ENCODE measurements at places on chromosomes 4 and X.

DNA sequence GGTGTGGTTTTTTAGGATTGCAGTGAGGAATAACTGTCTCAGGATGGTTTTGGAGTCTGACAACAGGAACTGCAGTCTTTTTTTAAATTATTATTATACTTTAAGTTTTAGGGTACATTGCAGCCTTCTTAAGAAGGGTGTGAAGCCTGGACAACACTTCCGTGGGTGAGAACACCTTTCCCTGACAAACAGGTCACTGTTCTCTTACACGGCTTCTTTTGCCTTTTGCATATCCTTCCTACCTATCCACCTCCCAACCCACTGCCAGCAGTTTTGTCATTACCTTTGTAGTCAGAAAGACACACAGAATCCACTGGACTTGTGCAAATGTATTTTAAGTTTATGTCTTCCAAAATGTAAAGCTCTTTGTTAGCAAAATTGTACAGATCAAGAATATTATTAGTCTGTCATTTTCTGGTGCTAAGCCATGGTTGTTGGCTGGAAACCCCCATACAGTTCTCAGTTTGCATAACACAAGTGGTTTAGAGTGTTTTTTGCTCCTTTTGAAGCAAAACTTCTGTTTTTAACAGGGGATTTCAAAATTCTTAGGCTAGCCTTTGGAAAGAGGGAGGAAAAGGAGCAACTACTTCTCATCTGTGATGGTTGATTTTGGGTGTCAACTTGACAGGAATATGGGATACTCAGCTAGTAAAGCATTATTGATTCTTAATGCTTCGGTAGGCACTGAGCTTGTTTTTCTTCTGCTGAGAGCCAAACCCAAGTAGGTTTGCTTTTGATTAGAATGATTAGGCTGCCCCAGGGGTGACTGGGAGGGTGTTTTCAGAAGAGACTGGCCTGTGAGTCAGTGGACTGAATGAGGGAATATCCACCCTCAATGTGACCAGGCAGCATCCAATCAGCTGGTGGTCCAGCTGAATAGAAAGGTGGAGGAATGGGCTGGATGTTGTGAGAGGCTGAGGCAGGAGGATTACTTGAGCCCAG is 29.4 kb upstream of the KLHL2 start:
- no peak for DNase-seq

DNA sequence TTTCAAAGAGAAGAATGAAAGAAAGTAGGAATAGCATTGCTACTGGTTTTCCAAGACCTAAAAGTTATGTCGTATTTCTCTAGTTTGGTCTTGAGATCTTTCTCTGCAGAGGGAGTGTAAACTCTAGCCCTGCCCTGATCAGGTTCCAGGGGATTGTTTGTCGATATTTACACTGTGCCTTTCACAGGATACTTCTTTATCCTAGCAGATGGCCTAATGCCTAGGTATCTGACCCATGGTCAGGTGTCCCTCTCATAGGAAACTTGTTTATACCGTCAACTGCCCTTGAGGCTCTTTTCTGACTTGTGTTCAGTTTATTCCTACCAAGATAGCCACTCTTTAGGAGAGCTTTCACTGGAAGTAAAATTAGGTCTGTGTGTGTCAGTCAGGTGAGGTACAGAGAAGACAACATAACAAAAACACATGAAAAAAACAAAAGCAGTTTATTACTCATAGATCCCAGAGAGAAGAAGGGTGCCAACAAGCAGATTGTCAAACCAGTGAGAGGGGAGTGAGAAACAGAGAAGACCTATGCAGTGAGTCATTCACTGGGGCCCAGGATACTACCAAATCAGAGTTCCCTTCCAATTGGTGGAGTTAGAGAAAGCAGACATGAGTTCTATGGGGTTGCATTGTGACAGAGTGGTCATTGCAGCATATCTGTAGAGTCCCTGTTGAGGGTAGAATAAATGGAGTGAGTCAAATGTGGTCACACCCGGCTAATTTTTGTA is 40.6 kb upstream of the THOC2 start:
- no peak for DNase-seq

DNA sequence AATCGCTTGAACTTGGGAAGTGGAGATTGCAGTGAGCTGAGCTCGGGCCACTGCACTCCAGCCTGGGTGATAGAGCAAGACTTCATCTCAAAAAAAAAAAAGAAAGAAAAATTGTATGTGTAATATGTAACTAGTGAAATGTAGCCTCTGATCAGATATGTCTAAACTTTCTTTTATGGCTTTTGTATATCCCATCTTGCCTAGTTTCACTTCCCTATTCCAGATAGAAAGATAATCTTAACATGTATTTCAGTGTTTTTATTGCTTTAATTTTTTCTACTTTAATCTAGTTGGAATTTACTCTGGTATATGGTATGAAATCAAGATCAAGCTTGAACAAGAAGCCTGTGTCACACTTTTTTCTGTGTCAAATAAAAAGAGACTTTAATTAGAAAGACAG is 1.9 kb upstream of the ZNF41 start:
- DNase-seq: no peak

GRCh38 chr4:121720109-121720508 is 23.3 kb upstream of the ANXA5 start:
- no peak for DNase-seq

GRCh38 chr4:109160494-109160893 is 142.0 kb downstream of the COL25A1 start:
- DNase-seq: no peak

DNA sequence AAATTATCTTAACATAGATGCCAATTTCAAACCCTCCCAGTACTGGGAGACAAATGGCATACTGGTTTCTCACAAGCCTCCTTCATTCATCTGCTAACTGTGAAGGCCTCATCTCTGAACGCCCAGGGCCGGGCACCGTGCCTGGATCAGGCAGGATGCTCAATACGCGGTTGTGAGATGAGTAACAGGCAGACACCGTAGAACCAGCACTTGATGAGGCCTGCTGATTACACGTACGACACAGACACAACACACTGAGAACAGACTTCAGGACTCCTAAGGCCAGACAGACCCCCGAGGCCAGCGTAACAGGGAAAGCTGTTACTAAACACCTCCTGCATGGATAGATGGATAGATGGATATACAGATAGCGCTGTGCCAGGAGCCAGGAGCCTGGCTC is 154.6 kb downstream of the AFAP1 start:
- DNase-seq: no peak

DNA sequence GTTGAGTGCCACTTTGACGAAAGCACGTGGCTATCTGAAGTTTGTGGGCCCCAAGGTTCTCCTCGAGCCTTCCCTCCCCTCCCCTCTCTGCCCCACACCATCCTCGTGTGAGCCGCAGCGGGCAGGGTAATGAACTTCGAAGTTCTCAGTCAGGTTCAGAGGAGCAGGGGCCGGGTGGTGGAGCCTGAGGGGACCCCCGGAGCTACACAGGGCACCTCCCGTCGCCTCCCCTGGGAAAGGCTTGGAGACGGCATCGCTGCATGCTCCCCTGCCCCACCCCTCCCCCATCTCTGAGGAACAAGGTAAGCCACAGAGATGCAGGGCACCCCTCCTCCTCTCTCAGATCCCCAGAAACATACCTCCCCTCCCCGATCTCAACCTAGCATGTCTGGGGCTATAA is 2.8 kb upstream of the NKX1-1 start:
- no peak for DNase-seq

- no peak for DNase-seq
Observed at GRCh38 chr4:6647582-6648230, 7.2 kb downstream of the MRFAP1 start.

GRCh38 chr4:152258391-152258790 is 277.5 kb downstream of the FBXW7 start:
- no peak for DNase-seq

DNA sequence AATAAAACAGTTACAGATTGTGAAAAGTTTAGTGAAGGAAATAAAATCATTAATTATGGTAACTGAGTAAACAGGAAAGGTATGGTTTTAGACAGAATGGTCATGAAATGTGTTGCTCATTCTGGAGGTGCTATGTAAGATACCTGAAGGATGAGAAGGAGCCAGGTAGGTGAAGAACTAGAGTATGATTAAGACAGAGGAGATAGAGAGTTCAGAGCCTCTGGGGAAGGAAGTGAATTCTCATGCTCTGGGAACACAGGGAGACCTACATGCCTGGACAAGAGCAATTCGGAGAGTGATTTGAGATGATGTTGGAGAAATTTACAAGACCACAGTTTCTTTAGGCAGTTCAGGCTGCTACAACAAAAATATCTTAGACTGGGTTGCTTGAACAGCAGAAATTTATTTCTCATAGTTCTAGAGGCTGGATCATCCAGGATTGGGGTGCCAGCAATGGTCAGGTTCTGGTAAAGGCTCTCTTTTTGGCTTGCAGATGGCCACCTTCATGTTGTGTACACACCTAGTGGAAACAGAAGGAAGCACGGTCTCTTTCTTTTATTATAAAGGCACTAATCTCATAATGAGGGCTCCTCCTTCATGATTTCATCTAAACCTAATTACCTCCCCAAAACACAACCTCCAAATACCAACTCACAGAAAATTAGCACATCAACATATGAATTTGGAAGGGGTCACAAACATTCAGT is 1416.1 kb downstream of the PCDH7 start:
- no peak for DNase-seq

GRCh38 chrX:153725039-153725831 is 579 bp downstream of the ABCD1 start:
- no peak for DNase-seq

DNA sequence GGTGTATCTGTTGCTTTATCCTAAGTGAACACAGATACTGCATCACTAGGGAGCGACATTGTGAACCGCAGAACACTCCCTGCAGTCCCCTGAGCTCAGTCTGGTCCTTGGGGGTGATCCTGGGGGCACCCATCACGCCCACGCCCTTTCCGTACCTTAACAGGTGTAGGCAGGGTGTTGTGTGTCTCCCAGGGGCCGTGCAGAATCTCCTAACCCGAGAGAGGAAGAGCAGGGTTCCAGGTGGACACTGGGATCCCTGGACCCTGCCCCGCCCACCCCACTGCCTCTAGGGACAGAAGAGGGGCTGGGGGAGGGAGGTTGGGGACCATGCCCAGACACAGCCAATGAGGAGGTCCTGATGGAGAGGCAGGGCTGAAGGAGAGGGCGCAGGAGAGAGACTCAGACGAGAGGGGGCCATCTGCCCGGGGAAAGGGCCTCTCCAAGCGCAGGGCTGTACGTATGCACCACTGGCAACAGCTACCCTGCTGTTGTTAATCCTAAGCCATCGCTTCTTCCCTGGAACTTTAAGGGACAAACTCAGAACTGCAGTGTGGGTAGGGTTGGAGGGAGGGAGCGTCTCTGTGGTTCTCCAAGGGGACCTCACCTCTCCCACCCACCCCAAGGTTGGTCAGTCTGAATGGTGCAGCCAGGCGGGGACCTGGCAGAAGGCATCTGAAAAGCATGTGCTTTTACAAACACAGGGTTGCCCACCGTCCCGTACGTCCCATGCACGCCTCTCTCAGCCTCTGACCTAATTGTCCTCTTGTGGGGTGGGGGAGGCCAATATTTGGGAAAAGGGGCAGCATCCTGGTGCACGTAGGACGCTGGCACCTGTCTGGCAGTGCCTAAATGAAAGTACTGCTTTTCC is 2.5 kb downstream of the P2RY8 start:
- no peak for DNase-seq

GRCh38 chrX:15813416-15813815 is 23.1 kb downstream of the ZRSR2 start:
- no peak for DNase-seq

- DNase-seq: no peak
Observed at GRCh38 chrX:45240301-45240700, 39.6 kb upstream of the DIPK2B start.

- DNase-seq: no peak
Observed at GRCh38 chr4:71683309-71683708, 100.6 kb downstream of the GC start.

- DNase-seq: no peak
Observed at GRCh38 chr4:26751838-26752237, 108.8 kb upstream of the STIM2 start.

- DNase-seq: no peak
Observed at GRCh38 chr4:168536448-168536847, 39.6 kb downstream of the PALLD start.

- no peak for DNase-seq
Observed at GRCh38 chr4:89249313-89249712, 58.3 kb downstream of the GPRIN3 start.

- no peak for DNase-seq
Observed at GRCh38 chrX:123731987-123732669, 724 bp downstream of the THOC2 start.
